AML-193 (cell line): ENCODE measurements at places on chromosomes 6 and 20.

DNA sequence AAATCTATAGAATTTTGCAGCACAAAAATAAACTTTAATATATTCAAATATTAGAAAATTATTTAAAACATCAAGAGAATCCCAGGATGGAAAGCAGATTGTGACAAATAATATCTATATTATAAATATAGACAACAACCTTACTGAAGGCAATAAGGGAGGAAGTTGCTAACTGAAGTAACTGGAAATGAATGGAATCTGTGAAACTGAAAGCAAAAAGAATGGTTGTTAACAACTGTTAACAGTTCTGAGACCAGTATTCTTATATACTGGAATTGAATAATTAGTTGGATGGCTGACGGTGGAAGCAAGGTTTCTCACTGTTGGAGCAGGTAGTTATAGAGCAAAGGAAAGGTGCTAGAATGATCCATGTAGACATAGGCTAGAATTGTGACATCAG is 220.4 kb downstream of the PLCB1 start:
- DNase-seq, result no peak

GRCh38 chr6:12048609-12049008 is 36.5 kb downstream of the HIVEP1 start:
- no peak for DNase-seq

DNA sequence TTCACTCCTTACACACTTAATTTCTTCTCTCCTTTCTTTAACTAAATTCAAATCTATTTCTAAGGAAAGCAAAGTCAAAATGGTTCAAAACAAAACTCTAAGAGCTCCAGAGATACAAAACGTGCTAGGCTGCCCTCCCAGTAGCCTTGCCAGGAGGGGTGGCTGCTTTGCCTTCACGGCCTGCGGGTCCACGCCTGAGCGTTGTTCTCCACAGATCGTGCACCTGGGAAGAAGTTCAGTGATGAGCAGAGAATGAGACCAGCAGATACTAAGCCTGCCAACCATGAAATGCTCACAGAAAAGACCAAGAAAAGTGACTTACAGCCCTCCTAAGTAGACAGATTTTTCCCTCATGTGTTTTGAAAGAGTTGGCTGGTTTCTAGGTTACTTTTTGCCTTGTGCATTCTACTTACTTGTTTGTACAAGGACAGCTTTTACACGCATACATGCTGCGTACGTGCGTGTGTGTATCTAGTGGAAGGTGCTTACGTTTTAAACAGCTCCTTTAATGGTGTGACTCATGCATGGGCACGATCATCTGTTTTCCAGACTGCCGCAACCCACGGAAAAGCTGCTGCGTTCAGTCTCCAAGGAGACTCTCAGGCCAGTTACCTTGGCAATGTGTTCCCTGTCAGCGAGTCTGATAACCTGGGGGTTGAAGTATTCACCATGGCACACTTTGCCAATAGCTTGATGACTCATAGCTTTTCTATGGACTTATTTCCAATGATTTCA is 32.4 kb upstream of the PBOV1 start:
- no peak for DNase-seq

- DNase-seq, result no peak
Observed at GRCh38 chr6:25179051-25179778, 100.0 kb upstream of the CARMIL1 start.

DNA sequence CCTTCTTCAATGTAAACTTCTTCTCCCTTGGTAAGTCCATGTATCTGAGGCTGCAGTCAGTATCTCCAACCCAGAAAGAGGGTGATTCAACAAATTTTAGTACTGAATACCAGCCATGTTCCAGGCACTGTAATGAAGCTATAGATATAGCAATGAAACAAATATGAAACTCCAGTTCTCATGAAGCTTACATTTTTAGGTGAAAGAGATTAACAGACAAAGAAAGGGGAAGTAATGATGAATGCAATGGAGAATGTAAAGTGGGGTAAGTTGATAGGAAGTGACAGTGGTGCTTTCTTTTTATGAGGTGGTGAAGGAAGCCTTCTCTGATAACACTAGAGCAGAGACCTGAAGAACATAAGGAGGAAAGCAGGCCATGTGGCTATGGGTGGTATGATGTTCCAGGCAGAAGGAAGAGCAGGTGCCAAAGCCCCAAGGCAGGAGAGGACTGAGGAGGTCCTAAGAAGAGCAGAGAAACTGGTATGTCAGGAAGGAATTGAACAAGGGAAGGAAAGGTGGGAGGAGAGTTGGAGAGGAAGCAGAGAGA is 143.6 kb downstream of the TFAP2B start:
- DNase-seq, result no peak

GRCh38 chr20:35893942-35894341 is 60.4 kb downstream of the SCAND1 start:
- DNase-seq, result no peak

GRCh38 chr6:28323813-28324424 is 12.0 kb downstream of the ZSCAN31 start:
- DNase-seq, result no peak

DNA sequence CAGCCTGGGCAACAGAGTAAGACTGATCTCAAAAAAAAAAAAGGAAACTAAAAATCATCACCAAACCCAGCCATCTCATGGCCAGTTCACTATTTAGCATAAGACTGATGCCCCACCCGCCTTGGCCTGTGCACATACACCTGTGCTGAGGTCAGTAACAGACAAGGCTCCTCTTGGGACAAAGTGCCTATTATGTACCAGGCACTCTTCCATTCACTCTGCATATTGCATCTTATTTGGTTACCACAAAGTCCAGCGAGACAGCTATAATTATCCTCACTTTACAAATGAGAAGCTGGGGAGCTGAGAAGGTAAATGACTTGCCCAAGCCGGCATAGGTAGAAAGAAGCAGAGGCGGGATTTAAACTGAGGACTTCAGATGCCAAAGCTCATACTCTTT is 3.8 kb downstream of the PTPRT start:
- no peak for DNase-seq

GRCh38 chr6:14722704-14723103 is 523.2 kb upstream of the JARID2 start:
- no peak for DNase-seq

DNA sequence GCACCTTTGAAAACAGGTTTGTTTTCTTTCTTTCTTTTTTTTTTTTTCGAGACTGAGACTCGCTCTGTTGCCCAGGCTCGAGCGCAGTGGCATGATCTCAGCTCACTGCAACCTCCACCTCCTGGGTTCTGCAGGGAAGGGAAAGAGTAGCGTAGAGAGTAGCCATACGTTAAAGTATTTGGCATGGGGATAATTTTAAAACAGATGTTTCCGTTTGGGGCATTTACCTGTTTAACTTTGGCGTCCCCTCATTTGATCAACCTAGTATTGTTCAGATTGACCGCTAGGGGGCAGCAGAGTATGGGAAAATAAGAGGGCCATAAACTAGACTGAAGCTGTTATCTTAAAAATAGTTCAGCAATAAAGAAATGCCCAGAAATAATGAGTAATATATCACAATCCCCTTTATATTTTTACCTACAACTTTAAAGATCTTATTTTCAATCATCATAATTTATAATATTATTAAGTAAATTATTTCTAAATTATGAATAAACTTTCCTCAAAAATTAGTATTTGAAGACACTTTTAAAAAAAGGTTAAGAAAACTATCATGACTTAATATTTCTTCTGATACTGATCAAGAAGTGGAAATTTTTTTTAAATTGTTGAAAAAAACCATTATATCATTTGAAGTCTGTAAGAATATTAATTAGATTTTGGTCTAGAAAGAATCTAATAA is 7.6 kb upstream of the TAAR9 start:
- DNase-seq, result peak; percentile 63

DNA sequence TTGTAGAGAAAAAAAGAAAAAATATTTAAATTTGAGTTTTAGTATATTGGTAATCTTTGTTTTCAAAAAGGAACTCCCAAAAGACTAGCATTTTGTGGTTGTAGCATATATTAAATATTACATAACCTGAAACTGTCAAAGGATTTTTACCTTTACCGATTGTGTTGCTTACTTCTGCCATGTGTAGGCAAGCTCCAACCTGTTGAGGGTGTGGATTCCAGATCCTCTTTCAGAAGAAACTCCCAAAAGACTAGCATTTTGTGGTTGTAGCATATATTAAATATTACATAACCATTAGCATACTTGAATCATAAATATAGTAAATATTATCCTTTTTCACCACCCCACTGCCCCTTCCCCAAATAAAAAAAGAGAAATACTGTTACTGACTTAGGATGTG is 3.2 kb downstream of the DSE start:
- no peak for DNase-seq

DNA sequence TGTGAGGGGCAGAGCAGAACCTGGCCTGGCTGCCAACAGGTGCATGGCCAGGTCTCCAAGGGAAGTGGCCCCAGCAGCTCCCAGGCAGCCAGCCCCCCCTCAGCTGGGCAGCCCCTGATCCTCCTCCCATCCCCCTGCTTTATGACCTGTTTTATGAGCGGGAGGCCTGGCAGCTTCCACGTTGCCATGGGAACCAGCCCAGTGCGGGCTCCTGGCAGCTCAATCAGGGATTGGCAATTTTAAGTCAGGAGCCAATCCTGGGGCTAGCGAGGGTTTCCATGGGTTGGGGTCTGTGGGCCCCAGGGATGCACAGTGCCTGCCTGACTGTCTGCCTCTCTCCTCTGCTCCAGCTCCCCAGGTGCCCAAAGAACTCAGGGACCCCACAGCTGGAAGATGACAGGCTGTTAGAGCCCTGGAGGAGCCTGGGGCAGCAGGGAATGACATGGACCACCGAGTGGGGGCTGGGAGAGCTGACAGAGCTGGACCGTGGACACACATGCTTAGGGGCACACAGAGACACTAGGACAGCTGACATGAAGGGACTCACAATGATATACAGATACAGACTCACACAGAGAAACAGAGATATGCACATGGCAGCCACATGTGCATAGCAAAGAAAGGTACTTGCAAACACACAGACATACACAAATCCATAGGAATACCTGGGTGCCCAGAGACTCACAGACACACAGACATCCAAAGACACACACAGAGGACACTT is 56.5 kb upstream of the SIRPA start:
- no peak for DNase-seq

DNA sequence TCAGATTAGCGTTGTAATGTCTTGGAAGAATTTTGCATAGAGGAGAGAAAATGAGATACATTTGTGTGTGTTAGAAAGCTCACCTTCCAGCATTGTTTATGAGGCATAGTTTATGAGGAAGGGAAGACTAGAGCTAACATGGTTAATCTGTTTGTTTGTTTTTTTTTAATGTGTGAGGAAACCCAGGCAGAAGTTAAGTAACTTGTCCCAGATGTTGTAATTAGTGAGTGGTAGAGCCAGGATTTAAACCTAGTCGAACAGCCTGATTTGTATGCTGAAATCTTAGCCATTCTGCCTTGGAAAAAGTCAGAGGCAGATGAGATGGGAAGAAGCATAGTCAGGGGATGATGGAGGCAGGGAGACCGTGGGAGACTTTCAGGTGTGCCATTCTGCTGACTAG is 29.1 kb downstream of the NDUFAF5 start:
- DNase-seq, result no peak

GRCh38 chr6:169959136-169960002 is 207.9 kb downstream of the ERMARD start:
- DNase-seq, result no peak

DNA sequence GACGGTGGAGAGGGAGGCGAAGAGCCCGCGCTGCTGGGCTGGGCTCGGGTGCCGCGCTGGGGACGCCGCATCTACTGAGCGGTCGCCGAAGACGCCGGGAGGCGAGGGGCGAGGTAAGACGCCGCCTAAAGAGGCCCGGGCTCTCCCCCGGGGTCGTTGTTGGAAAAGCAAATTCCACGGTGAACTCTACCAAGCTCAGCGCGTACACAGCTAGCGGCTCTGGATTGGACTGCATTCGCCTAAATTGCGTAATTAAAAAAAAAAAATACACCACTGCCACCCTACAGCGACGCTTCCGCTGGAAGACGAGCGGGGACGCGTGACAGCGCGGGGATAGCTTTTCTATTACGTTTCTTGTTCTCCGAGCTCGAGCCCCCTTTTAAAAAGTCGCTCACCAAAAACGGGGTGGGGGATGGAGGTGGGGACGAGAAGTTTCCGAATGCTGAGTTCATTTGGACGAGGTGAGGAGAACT is 92.0 kb upstream of the PRDM1 start:
- no peak for DNase-seq

DNA sequence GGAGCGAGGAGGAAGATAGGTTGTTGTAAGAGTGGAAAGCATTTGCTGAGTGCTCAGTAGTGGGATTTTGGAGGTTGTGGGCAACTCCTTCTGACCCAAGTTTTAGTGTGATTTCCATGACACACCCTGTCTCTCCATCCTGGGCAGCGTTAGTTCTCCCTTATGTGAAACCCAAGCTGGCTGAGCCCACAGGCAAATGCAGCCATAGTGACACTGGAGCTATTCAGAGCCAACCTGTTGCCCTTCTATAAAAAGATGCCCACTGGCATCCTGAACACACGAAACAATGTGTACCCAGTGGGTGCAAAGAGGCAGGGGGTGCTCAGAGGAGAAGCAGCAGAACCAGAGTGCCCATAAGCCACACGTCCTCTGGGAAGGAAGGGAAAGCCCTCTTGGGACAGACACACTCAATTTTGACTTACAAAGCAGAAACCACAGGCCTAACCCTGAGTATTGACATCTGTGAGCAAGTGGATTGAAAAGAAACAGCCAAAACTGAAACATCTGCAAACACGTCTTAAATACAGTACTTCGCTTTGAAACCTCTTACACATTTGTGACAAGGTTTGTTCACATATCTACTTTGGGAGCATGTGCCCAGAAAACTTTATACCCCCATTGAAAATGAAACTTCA is 54.6 kb downstream of the BPIFB1 start:
- no peak for DNase-seq

DNA sequence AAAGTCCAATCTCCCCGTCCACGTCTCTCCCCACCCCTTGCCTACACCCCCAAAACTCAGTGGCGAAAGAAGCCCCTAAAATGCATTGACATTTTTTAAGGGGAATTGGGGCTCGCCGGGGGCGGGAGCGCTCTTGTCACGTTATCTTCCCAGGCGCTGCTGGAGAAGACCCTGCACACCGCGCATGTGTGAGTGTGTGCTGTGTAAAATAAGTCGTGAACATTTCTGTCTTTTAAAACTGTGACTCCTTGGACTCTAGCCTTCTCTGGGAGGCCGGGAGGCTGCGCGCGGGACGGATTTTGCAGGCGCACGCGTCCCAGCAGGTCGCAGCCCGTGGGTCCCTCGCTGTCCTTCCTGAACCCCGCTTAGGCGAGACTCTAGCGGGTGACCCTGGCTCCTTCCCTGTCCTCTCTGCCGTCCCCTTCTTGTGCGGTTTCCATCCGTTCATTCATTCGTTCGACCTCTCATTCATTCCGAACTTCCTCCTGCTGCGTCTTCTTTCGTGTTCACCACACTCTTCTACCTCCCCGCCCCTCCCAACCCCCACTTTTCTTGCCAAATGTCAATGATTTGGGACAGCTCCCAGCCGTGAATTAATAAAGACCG is 2.2 kb downstream of the NRN1 start:
- no peak for DNase-seq
